T-helper 1 cell treated with Interleukin-12 subunit alpha and Interleukin-12 subunit beta and Interleukin-4 antibody, amounts not matched to agents 30 ng/mL and 1 ng/mL, for 36 hours (primary cell): ENCODE measurements at places on chromosomes 16 and 17. TPM values are rescaled to one million over a fixed set of nuclear protein-coding genes. Genes with fewer than 3 reads are reported as not detected.

Gene CSH2
- not detected in 2 replicates for total RNA-seq

Gene SULT1A1
- total RNA-seq = 5.8 and 6.4 TPM in 2 replicates

Gene SGSH
- total RNA-seq = 28.3 and 29.8 TPM in 2 replicates

Gene CHST6
- not detected in 2 replicates for total RNA-seq

Gene OR1A1
- total RNA-seq = not detected in 2 replicates
